NCI-H69 (cell line): ENCODE measurements at places on chromosomes 1 and 21.

- no peak for DNase-seq
Measured at GRCh38 chr21:38134084-38134873, 122.5 kb upstream of the KCNJ15 start.

- DNase-seq: peak; percentile 86
Measured at GRCh38 chr1:24151175-24151533, 8.2 kb upstream of the IL22RA1 start.

GRCh38 chr1:66981679-66982078 lies 56.9 kb downstream of the MIER1 start:
- DNase-seq: no peak

DNA sequence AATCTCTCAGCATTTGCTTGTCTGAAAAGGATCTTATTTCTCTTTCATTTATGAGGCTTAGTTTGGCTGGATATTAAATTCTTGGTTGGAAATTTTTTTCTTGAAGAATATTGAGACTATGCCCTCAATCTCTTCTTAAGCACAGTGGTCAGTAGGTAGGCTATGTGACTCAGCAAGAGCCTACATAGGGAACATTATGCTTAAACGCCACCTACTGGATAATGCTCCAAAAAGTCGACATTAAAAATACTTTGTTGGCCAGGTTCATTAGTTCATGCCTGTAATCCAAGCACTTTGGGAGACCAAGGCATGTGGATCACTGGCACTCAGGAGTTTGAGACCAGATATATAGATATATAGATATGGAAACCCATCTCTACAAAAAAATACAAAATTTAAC lies 678.0 kb upstream of the USP24 start:
- peak; percentile 16 for DNase-seq

DNA sequence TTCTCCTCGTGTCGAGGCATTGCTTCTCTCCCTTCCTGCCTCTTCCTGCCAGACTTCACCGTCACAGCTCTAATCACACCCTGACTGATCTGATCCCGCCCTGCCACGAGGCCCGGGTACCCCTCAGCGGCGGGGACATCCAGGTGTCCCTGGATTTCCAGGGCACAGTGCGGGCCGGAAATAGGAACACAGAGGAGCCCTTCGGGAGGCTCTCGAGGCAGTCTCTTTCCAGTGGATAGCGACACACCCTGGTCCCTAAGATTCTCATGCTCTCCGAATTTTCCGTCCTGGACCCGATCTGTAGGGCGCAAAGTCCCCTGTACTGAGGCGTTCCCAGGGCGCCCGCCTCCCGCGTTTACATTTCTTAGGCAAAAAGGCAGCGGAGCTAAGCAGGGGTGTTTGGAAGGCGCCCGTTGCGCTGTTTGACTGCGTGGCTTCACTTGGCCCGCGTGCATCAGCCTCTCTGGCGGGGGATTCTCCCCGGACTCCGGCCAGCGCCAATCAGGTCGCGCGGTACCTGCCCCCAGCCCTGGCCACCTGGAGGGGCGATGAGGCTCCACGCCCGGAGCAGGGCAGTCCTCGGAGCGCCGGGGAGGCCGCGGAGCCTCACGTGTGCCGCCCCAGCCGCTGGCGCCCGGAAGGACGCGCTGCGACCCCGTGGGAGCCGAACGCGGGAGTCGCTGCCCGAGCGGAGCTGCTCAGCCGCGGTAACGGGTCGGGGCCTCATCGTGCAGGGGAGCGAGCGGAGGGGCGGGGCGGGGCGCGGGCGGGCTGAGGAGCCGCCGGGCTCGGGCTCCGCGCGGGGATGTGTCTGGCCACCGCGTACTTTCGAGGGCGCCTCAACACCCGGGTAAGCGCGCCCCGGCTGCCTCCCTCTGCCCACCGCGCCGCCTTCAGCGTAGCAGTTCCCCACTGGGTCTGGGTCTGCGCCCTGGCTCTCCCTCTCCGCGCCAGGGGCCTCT lies at the start of gene FAM163A:
TSS of gene FAM163A (plus strand) at position 575 of the 962 bp plus-strand sequence. CDS start 69,807 bp downstream, outside the sequence.
- peak; percentile 64 for DNase-seq

DNA sequence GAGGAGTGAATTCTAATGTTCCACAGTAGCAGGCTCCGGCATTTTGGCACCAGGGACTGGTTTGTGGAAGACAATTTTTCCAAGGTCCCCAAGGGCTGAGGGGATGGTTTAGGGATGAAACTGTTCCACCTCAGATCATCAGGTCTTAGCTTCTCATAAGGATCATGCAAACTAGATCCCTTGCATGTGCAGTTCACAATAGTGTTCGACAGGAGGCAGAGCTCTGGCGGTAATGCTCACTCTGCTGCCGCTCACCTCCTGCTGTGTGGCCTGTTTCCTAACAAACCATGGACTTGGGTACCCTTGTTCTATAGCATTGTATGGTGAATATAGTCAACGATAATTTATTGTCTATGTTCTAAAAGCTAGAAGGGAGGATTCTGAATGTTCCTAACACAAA lies 16.6 kb downstream of the CRNN start:
- DNase-seq: no peak

DNA sequence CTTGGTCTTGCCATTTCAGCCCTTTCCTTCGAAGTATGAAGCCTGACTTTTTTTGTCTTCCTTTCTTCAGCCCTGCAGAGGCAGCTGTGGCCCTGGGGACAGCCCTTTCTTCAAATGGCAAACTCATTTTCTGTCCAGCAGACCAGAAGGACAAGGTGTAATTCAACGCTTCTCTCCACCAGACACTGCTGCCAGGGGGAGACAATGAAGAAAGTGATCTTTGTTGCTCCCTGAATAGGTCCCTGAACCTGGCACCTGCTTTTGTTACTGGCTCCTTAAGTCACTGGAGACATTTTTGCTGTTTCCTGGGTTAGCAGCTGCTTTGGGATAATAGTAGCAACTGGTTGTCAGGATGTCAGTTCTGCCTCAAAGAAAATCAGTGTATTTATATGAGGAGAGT lies 50.8 kb upstream of the MACF1 start:
- no peak for DNase-seq

- DNase-seq: peak; percentile 70
Measured at GRCh38 chr1:156705321-156705917, at the start of gene CRABP2. CRABP2 (minus strand) TSS chr1:156705583; CDS start chr1:156705446, 137 bp downstream.

DNA sequence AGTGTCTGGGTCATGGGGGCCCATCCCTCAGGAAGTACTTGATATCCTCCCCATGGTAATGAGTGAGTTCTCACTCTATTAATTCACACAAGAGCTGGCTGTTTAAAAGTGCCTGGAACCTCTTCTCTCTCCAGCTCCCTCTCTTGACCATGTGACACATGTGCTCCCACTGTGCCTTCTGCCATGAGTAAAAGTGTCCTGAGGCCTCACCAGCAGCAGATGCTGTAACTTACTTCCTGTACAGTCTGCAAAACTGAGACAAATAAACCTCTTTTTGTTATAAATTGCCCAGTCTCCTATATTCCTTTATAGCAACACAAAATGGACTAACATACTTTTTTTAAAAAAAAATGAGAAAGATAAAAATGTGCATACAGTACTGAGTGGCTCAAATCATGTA lies 24.0 kb downstream of the PUM1 start:
- DNase-seq: no peak

DNA sequence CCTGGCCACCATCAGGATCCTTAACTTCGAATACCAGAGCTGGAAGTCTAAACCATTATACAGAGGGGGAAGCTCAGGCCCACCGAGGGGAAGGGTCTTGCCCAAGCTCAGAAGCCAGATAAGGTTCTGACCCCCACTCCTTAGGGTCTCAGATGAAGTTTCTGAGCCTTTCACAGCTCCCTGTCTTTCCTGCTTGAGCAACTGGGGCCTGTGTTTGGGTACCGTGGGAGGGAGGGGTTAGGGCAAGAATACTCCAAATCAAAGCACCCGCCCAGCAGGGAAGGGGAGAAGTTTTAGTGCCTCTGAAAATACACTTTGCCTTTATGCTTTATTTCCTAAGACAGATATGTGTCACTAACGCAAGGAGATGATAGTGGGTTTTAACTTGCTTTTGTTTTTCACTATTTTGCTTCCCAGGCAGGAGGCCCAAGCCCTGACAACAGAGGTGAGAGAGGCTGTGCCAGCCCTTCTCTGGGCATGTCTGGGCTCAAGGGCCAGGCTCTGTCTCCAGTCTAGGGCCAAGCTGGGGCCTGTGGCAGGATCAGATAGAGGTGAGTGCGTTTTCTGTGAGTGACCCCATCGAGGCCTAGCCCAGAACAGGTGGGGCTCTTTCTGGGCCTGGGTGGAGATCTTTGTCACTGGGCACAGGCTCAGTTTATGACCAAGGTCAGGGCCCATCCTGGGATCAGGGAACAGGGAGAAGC lies 20.5 kb upstream of the TENT5B start:
- no peak for DNase-seq

- DNase-seq: no peak
Measured at GRCh38 chr1:21278860-21279845, 11.1 kb downstream of the ECE1 start.

- peak; percentile 98 for DNase-seq
Measured at GRCh38 chr1:180927841-180928240, 15.1 kb downstream of the KIAA1614 start.

GRCh38 chr1:99600782-99601181 lies 45.1 kb upstream of the PALMD start:
- no peak for DNase-seq

DNA sequence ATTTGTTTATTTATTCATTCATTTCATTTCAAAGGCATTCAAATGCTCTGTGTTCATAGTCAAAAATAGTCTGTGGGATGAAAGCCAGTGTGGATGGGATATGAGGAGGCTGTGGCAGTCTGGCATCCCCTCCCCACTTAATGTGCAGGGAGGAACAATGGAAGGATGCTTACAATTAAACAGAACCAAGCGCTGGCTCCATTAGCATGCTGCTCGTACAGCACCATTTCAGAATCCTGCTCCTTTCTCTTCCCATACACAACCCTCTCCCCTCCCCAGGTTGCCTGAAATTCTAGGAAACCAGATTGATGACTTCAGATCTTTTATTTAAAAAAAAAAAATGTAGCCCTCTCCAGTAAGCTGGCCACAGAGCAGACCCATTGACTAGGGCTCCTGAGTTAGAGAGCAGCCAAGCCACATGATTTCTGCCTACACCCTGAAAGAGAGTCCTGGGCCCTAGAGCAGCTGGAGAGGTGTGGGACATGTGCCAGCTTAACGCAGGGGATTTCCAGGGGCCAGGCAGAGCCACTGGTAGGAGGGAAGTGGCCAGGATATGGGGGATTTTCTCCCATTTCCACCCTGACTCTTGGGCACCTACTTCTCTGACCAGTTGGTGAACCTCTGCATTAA lies 205.2 kb downstream of the ASTN1 start:
- DNase-seq: no peak

DNA sequence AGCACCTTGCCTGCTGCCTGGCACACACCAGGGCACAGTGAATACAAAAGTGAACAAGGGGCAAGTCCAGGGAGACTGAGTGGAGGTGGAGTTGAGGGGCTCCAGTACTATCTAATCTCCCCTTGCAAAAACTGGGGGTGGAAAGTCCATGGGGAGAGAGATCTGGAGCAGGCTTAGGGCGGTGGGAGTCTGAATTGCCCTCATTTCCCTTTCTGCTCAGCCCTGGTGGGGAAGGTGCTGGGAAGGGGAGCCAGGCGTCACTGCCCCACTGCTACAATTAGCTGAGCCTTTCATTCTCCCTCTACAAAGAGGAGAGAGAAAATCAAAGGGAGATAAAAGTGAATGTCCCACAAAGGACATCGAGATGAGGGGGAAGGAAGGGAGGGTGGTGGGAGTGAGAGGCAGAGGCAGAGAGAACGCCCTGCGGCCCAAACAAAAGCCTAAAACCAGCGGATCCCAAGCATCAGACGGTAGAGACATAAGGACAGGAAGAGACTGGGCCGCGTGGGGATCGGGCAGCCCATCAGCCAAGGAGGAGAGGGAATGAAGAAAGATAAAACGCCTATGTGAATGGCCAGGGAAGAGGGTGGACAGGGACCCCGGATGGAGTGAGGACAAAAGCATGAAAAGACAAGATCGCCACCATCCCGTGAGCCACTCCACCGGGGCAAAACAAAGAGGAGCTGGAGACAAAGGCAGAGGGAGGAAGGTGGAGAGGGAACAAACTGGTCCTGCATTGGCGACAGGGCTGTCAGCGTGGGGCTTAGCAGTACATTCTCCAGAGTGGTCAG lies 46.8 kb upstream of the SOX13 start:
- DNase-seq: no peak

GRCh38 chr1:899636-900317 lies 23.9 kb upstream of the SAMD11 start:
- DNase-seq: no peak

DNA sequence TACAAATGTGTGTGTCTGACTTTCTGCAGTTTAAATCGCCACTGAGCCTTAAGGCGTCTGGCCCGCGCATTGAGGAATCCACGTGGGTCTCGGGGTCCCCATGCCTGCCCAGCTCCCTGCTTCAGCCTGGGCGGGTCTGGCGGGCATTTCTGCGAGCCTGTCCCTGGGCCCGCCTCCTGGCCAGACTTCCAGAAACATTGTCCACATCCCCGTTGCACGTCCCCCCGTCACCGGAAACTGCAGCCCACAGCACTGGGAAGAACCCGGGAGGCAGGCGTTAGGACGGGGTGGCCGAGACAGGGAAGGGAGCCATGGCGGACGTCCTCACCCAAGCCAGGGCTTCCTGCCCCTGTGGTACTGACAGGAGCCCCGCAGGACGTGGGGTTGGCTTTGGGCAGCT lies 113.1 kb upstream of the COL6A1 start:
- no peak for DNase-seq

- DNase-seq: peak; percentile 93
Measured at GRCh38 chr1:60911966-60912697, 170.2 kb upstream of the NFIA start.

GRCh38 chr1:153543736-153544135 lies 1.9 kb downstream of the S100A4 start:
- DNase-seq: no peak

DNA sequence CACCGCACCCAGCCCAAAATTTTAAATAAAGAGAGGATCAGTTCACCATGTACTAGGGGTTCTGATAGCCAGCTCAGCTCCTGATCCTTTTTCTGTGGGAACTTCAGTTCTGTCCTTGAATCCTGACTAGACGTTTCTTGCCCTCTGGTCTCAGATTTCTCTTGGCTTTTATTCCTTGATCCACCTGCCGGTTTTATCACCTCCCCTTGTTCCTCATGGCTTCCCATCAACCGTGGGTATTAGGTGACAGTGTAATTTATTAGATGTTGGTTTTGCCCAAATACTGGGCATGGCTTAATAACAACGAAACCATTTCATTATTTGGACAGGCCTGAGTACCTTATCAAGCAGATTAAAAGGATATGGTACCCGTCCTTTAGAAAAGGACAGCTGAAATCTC lies 22.5 kb downstream of the SLC45A1 start:
- DNase-seq: no peak

GRCh38 chr1:153355445-153356071 lies 2.1 kb upstream of the S100A9 start:
- DNase-seq: peak; percentile 91
